ENCODE measurements at places on chromosomes 3 and 15.

GRCh38 chr15:85045615-85046014 lies 64.0 kb downstream of the PDE8A start:
- DNase-seq, result no peak

- DNase-seq, result no peak
Measured at GRCh38 chr3:184040010-184040409, 8.5 kb downstream of the HTR3D start.

DNA sequence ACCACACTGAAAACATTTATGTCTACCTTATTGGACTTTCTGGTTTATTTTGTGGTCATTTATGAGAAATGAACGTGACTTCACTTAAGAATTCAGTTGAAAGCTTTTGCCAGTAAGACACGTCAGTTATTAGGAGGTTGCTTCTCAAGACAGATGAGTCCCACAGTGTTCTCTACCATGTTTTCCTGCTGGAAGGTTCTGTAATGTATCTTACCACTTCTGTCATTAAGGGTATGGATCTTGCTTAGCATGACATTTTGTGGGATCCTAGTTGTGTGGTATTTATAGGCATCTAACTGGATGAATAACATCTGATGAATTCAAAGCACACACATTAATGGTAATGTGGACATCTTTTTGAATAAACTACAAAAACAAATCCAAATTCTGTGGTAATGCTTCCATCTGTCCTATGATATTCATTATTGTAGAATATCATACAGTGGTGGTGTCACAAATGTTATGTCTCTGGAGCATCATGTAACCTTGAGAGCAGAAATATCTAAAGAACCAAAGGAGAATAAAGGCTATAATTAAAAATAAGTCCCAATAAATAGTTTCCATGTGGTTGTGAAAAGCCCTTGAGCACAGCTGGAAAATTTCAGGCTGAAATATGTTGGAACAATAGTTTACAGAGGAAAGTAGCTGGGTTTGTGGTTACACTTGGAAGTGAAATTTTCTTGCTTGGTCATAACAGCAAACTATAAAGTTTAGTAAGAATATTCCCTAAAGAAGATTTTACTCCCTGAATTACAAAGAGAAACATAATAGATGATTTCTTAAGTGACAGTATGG lies 61.5 kb downstream of the C3orf38 start:
- no peak for DNase-seq

GRCh38 chr15:60691508-60692047 lies 212.6 kb upstream of the ICE2 start:
- no peak for DNase-seq
